Mesothelial cell of epicardium (in vitro differentiated cells): ENCODE measurements at places on chromosomes 5 and 9. TPM values are rescaled to one million over a fixed set of nuclear protein-coding genes. Genes with fewer than 3 reads are reported as not detected.

DNA sequence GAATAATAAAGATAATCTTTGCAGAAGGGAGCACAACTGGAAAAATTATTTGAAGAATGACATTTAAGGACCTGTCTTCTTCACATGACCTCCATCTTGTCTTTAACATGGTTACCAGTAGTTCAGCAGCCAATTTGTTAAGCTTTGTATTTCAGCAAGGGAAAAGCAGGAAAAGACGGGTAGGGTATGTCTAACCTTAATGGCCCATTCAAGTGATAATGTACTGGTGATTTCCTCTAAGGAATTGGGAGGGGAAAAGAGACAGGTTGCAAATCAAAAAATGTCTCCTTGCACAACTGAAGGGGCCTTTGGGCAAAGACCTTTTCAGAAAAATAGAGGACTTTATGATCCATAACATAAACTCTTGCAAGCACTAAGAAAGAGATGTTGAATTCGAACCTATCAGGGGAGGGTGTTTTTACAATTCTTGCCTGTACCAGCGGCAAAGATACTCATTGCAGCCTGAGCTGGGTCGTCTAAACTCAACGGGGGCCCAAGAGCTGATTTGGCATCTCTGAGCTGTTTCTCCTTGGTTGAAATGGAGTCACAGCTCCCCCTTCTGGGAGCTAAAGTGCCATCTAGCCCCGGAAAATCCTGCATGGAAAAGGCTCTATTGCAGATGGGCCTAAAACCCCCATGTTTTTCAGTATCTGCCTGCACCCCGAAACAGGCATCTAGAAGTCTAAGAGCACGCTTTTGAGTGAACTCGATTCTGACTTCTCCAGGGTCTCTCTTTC, 3.8 kb downstream of the BRINP1 start:
- H3K4me1 ChIP-seq = peaks cover 28% of the 10 kb centered on the region
- H3K4me3 ChIP-seq = peak overlapping the region; percentile 5
- H3K27ac ChIP-seq = no peak overlapping the region
- H3K36me3 ChIP-seq = no peaks in the 10 kb centered on the region
- peak; percentile 59 for DNase-seq

GRCh38 chr9:69131682-69132081, 42.4 kb upstream of the TJP2 start:
- H3K36me3 ChIP-seq = peaks cover 5% of the 10 kb centered on the region
- DNase-seq = no peak
- no peaks in the 10 kb centered on the region for H3K27me3 ChIP-seq
- H3K4me3 ChIP-seq = no peak overlapping the region
- peak overlapping the region; percentile 86 for H3K27ac ChIP-seq
- peaks cover 35% of the 10 kb centered on the region for H3K4me1 ChIP-seq

The CSNK1G3 gene
- 60.9 to 67.0 TPM (median 63.9 TPM) in 3 replicates for total RNA-seq

- no peaks in the 10 kb centered on the region for H3K4me1 ChIP-seq
- H3K36me3 ChIP-seq = no peaks in the 10 kb centered on the region
- no peak overlapping the region for H3K4me3 ChIP-seq
- no peak for DNase-seq
These were observed 29.5 kb downstream of the SURF6 start for GRCh38 chr9:133306242-133307204.

DNA sequence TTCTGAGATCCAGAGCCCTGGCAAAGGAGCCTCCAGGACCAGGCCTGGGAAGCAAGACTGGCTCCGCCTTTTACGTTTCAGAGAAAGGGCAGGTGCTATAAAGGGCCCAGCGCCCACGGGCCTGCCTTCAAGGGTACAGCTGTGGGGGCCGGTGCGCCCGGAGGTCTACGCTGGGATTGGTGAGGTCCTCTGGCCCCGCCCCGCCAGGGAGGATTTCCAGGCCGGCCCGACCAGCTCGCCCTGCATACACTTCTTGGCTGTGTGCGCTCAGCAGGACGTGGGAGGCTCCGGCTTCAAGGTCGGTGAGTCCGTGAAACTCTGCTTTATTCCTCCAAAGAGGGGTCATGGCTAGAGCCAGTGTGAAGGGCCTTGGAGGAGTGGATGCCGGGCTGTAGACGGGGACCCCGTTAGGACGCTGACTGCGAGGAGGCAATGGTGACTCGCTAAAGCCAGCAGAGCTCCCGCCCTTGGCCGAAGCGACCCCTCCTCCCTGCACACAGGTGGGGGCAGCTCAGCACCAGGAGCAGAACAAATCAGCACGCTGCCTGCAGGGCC, at the start of gene CKMT2:
TSS of gene CKMT2 (plus strand) at position 243 of the 555 bp plus-strand sequence. CDS start 17,811 bp downstream, outside the sequence.
- DNase-seq = peak; percentile 70
- H3K4me3 ChIP-seq = peak within 1 kb of the TSS; percentile 77
- peaks cover 7% of the 10 kb centered on the region for H3K36me3 ChIP-seq
- peaks cover 22% of the 10 kb centered on the region for H3K4me1 ChIP-seq
- peak within 1 kb of the TSS; percentile 80 for H3K27ac ChIP-seq
- H3K27me3 ChIP-seq = no peaks in the 10 kb centered on the region

- peaks cover 30% of the 10 kb centered on the region for H3K27me3 ChIP-seq
- H3K4me1 ChIP-seq = peaks cover 25% of the 10 kb centered on the region
- H3K36me3 ChIP-seq = no peaks in the 10 kb centered on the region
- H3K27ac ChIP-seq = no peak overlapping the region
- H3K4me3 ChIP-seq = no peak overlapping the region
These were observed 33.3 kb upstream of the SPRY4 start for GRCh38 chr5:142358121-142358520.

The QRFP gene
- total RNA-seq = not detected in 3 replicates

GRCh38 chr9:75588808-75589207, 301.7 kb upstream of the PCSK5 start:
- no peak overlapping the region for H3K4me3 ChIP-seq
- H3K4me1 ChIP-seq = no peaks in the 10 kb centered on the region
- H3K36me3 ChIP-seq = no peaks in the 10 kb centered on the region
- peaks cover 13% of the 10 kb centered on the region for H3K27me3 ChIP-seq
- no peak for DNase-seq

DNA sequence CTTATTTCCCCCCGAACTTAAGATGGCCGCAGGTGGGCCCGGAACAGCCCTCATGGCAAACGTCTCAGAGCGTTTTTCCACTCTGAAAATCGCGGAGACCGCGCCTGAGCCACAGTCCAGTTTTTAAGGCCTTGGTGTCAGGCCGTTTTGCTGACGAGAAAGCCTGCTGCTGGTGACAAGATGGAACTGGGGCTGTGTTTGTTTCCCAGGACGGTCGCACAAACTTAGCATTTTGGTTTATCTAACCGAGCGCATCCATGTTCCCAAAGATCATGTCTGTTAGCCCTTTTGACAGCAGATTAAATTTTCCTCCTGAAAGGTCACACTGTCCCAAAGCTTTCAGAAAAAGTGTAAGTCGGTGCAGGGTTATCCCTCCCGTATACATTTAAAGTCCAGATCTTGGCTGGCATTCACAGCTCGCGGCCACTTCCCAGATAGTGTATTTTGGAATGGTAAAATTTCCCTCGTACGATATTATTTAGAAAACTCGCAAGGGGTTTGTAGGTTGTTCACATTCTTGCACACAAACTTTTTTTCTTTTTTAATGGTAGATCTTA, 812 bp downstream of the SREK1 start:
- no peak for DNase-seq
- H3K4me1 ChIP-seq = peaks cover 24% of the 10 kb centered on the region
- peaks cover 8% of the 10 kb centered on the region for H3K27me3 ChIP-seq
- peaks cover 6% of the 10 kb centered on the region for H3K36me3 ChIP-seq

DNA sequence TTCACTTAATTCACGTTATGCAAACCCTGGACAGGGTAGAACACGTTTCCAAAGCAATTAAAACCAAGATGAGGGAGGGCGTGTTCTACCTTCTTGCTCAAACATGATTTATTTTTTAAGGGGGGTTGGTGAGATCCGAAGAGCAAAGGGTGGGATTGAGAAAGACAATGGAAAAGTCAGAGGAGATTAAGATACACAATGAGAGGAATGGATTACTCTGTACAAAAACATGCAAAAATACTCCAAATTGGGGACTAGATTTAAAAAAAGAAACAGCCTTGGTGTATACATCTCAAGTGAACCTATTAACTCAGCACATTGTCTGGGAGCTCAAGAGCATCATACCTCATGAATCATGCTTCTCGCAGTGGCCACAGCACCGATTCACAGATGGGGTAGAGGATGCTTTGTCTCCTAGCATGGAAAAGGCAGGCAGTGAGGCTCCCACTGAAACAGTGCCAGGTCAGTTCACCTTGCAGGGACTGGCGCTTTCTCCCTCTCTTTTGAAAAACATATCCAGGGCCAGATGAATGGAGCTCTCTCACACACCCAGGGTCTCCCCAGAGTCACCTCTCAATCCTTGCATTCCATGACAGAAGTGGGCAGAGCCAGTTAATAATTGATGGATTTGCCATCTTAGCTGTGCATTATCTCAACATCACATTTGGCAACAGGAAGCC, 459.7 kb downstream of the BNC2 start:
- H3K4me1 ChIP-seq = peaks cover 23% of the 10 kb centered on the region
- H3K27ac ChIP-seq = no peak overlapping the region
- peaks cover 2% of the 10 kb centered on the region for H3K27me3 ChIP-seq
- no peak for DNase-seq

The UBE2QL1 gene
- total RNA-seq = 3.9 to 4.4 TPM (median 4.2 TPM) in 3 replicates

The CYLC2 gene
- total RNA-seq = not detected in 3 replicates

DNA sequence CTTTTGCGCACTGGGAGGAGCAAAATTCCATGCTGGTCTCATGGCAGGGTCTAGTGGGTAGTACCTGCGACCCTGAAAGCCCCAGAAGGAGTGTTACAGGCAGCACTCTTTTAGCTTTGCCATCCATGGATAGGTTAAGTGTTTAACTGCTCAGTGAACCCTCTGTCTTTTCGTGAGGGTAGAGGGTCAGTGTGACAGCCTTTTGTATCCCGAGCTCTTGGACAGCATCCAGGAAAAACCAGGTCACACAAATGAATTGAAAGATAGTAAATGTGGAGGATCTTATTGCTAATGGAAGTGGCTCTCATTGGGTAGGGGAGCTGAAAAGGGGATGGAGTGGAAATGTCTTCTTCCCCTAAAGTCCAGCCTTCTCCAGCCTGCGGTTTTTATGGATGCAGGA, 57.8 kb upstream of the CCDC112 start:
- no peak for DNase-seq
- no peak overlapping the region for H3K4me3 ChIP-seq
- no peaks in the 10 kb centered on the region for H3K36me3 ChIP-seq
- no peak overlapping the region for H3K27ac ChIP-seq

The TIFAB gene
- not detected in 3 replicates for total RNA-seq

DNA sequence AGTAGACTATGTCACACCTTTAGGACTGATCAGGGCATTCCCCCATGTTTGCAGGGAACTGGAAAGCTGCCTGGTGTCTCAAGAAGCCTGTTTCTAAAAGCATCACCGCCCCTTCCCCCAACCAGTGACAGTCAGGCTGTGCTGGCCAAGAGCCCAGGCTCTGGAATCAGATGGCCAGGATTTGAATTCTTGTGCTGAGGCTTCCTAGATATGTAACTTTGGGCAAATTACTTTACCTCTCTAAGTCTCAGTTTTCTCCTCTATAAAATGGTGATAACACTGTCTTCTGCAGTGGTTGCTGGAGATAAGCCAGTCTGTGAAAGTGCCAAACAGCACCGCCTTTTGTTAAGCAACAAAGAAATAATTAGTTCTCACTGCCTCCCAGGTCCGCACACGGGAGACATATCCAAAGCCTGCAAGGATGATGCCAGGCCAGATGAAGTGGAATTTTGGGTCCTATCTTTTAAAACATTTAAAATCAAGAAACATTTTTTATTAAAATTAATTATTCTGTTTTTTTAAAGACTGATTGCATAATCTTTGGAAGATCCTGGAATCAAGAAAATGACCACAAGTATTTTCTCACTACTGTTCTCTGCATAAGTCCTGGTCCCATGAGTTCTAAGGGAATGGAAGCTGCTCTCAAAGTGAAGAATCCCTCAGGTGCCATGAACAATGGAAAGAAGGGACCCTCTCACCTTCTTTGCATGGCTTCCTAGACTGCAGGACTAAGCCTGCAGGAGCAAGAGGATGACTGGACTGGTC, 13.9 kb downstream of the SLC31A2 start:
- DNase-seq = no peak
- H3K4me3 ChIP-seq = no peak overlapping the region
- peaks cover 44% of the 10 kb centered on the region for H3K36me3 ChIP-seq
- no peaks in the 10 kb centered on the region for H3K27me3 ChIP-seq
- no peak overlapping the region for H3K27ac ChIP-seq

GRCh38 chr5:42583322-42583721, 160.1 kb downstream of the GHR start:
- H3K4me3 ChIP-seq = no peak overlapping the region
- no peaks in the 10 kb centered on the region for H3K27me3 ChIP-seq
- H3K4me1 ChIP-seq = peaks cover 33% of the 10 kb centered on the region
- H3K36me3 ChIP-seq = peaks cover 5% of the 10 kb centered on the region

The C9orf85 gene
- 13.6 to 15.9 TPM (median 15.2 TPM) in 3 replicates for total RNA-seq

- no peak for DNase-seq
- no peaks in the 10 kb centered on the region for H3K27me3 ChIP-seq
- no peak overlapping the region for H3K27ac ChIP-seq
These were observed 116.1 kb upstream of the TNC start for GRCh38 chr9:115234094-115234493.
